ENCODE measurements at places on chromosomes 2 and 18. TPM values are rescaled to one million over a fixed set of nuclear protein-coding genes. Genes with fewer than 3 reads are reported as not detected.

GRCh38 chr18:26432651-26433424 lies 115.5 kb downstream of the KCTD1 start:
- H3K27me3 ChIP-seq: no peaks in the 10 kb centered on the region
- no peak for DNase-seq
- no peak overlapping the region for H3K4me3 ChIP-seq
- no peaks in the 10 kb centered on the region for H3K4me1 ChIP-seq

GRCh38 chr2:195533771-195534642 lies 123.0 kb upstream of the SLC39A10 start:
- DNase-seq: no peak
- no peak overlapping the region for H3K4me3 ChIP-seq
- no peaks in the 10 kb centered on the region for H3K36me3 ChIP-seq

- no peaks in the 10 kb centered on the region for H3K27me3 ChIP-seq
- no peak overlapping the region for H3K27ac ChIP-seq
- H3K4me3 ChIP-seq: no peak overlapping the region
- no peaks in the 10 kb centered on the region for H3K4me1 ChIP-seq
- no peak for DNase-seq
Observed at GRCh38 chr18:48795696-48796095, 155.1 kb downstream of the SMAD7 start.

DNA sequence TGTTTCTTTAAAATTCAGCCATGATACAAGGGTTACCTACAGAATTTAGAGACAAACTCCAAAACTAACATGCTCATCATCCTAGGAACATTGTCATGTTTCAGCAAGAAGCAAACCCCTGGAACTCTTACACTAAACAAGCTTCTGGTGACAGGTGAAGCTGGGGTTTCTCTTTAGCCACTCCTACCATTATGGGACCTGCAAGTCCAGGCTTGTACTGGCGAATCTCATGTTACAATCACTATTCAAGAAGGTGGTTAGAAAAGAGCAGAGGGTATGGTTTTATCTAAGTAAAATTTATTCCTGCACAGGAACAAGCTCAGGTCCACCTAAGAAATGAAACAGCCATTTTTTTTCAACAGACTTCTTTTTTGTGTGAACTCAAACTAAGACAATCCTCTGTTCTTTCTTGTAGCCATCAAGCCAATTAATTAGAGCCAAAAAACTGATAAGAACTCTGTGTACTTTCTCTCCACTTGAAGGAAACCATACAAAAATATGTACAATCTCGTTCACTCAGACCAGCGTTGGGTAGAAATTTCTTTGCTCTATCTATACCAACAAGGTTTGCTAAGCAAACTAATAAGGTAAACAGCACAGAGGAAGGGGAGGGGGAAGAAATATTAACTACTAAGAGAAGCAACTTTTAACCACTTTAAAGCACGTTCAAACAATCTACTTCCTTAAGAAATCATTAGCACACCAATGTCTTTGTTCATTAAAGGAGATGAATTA lies 63.3 kb upstream of the NEDD4L start:
- H3K27ac ChIP-seq: no peak overlapping the region
- no peak for DNase-seq
- no peak overlapping the region for H3K4me3 ChIP-seq
- H3K27me3 ChIP-seq: no peaks in the 10 kb centered on the region

DNA sequence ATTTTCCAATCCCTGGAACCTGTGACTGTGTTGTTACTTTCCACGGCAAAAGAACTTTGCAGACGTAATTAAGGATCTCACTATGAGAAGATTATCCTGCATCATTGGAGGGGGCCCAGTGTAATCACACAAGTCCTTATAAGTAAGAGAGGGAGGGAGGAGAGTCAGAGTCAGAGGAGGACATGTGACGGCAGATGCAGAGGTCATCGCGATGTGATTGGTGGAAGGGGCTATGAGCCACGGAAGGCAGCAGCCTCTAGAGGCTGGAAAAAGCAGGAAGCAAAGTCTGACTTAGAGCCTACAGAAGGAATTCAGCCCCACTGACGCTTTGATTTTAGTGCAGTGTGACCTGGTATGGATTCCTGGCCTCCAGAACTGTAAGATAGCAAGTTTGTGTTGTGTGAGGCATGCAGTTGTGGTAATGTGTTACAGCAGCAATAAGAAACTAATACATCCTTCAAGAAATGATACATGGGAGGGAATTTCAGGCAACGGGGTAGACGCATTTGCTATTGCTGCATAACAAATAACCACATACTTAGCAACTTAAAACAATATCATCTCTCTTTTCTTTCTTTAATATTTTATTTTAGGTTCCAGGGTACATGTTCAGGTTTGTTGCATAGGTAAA lies 112.7 kb upstream of the SERPINE2 start:
- H3K4me1 ChIP-seq: no peaks in the 10 kb centered on the region
- H3K27me3 ChIP-seq: no peaks in the 10 kb centered on the region
- H3K27ac ChIP-seq: no peak overlapping the region

GRCh38 chr2:105397953-105398335 lies 907 bp downstream of the FHL2 start:
- no peaks in the 10 kb centered on the region for H3K27me3 ChIP-seq
- no peak for DNase-seq
- no peaks in the 10 kb centered on the region for H3K36me3 ChIP-seq
- peak overlapping the region; percentile 75 for H3K4me3 ChIP-seq
- peaks cover 3% of the 10 kb centered on the region for H3K4me1 ChIP-seq
- peak overlapping the region; percentile 97 for H3K27ac ChIP-seq

- no peaks in the 10 kb centered on the region for H3K27me3 ChIP-seq
- H3K27ac ChIP-seq: no peak overlapping the region
- DNase-seq: no peak
- H3K4me1 ChIP-seq: no peaks in the 10 kb centered on the region
- H3K36me3 ChIP-seq: no peaks in the 10 kb centered on the region
- no peak overlapping the region for H3K4me3 ChIP-seq
Observed at GRCh38 chr18:39205565-39206195, 1640.1 kb upstream of the CELF4 start.

DNA sequence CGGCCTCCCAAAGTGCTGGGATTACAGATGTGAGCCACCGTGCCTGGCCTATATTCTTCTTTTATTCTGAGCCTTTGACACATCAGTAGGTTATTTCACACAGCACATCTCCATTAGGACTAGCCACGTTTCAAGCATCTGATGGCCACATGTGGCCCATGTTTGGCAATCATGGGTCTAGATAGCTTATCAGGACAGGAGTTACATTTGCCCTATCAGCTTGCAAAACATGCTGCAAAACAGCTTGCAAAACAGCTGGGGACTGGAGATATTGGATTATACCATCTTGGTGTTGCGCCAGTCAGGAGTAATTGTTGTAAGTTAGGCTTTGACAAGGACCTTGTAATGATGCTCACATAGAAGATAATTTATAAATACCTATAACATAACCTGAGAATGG lies 94.9 kb downstream of the GBX2 start:
- no peaks in the 10 kb centered on the region for H3K36me3 ChIP-seq
- no peak overlapping the region for H3K4me3 ChIP-seq
- H3K27ac ChIP-seq: no peak overlapping the region
- H3K27me3 ChIP-seq: no peaks in the 10 kb centered on the region
- DNase-seq: no peak

POMC gene
- total RNA-seq: 2.8 TPM

TMEM200C gene
- total RNA-seq: 1.2 TPM

COLEC11 gene
- 1.0 TPM for total RNA-seq

ELP2 gene
- total RNA-seq: 139 TPM

MFSD6 gene
- 92.4 TPM for total RNA-seq

UPP2 gene
- total RNA-seq: 0.16 TPM

SNED1 gene
- total RNA-seq: 27.1 TPM

SERPINB3 gene
- total RNA-seq: not detected

All from breast epithelium (tissue), 4 donors.